CD4-positive, alpha-beta memory T cell (primary cell): ENCODE measurements at places on chromosomes 12 and 14. TPM values are rescaled to one million over a fixed set of nuclear protein-coding genes. Genes with fewer than 3 reads are reported as not detected.

DNA sequence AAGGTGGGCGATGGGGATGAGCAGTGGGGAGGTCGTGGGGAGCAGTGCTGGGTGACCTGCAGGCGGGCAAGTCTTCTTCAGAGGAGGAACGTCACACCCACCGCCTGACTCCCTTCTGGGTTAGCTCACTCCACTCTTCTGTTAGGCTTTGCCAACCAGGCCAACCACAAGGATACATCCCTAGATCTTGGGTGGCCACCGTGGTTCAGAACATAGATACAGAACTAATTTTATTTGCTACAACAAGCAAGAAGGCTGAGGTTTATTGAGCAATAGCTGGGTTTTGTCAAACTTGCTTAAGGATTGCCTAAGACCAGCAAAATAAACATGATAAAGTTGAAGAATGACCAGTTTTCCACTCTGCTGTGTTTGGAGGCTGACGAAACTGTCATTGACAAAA, 109.4 kb downstream of the DACT1 start:
- no peak for DNase-seq

GPHN gene
- total RNA-seq: 15.5 TPM

CD27 gene
- 117 TPM for total RNA-seq

RNASE13 gene
- total RNA-seq: not detected

DNA sequence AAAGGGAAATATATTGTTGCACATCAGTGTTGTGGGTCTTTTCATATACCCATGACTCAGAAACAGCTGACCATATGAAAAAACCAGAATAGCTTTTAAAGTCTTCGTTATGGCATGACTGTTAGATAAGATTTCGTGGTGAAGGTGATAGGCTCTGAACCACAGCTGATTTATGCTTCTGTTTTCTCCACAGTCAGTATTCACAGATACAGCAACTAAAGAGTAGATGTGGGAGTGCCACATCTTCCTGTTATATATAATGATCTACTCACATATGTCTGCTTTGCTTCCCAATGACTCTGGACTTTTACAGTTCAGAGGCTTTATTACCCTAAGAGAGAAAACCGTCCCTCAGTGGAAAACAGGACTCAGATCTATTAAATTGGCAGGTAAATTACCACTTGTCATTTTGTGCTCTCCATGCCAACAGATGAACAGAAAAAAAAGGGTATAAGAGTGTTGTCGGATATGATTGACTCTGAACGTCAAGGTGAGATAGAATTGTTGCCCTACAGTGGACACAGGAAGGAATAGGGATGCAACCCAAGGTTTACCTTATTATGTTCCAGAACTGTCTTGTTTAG, 1037.1 kb downstream of the GALC start:
- no peak for DNase-seq
